ENCODE measurements at places on chromosomes 16 and 17.

- no peak for DNase-seq
These were observed 4.8 kb upstream of the ABCC12 start for GRCh38 chr16:48160575-48160974.

- no peak for DNase-seq
These were observed 486.2 kb upstream of the RBFOX1 start for GRCh38 chr16:6846452-6846851.

GRCh38 chr17:78500806-78501205 lies 76.4 kb downstream of the DNAH17 start:
- DNase-seq: no peak

DNA sequence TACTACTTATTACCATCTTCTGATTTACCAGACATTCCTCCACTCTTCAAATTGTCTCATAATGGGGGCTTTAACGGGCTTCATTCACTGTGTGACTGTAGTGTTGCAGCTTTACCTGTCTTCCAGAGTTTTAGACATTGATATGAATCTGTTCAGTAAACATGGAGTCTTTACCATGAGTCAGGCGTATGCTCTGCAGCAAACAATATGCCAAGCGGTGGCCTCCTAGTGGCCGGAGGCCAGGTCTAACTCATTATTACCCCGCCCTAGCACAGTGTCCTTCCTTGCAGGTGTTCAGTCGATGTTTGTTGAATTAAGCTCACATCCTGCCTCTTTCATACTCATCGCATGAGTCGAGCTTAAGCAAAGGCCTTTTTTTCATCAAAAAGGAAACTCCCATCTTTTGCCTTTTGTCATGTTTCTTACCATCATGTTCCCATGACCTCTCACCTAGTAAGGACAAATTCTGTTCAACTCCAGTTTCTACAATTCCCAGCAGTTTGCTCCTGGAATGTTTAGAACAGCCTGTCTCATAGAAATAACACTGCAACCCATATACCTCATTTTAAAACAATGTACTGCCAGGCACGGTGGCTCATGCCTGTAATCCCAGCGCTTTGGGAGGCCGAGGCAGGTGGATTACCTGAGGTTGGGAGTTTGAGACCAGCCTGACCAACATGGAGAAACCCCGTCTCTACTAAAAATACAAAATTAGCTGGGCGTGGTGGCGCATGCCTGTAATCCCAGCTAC lies 39.4 kb downstream of the TUBD1 start:
- no peak for DNase-seq

GRCh38 chr16:50273888-50274325 lies 7.6 kb downstream of the ADCY7 start:
- DNase-seq: no peak

DNA sequence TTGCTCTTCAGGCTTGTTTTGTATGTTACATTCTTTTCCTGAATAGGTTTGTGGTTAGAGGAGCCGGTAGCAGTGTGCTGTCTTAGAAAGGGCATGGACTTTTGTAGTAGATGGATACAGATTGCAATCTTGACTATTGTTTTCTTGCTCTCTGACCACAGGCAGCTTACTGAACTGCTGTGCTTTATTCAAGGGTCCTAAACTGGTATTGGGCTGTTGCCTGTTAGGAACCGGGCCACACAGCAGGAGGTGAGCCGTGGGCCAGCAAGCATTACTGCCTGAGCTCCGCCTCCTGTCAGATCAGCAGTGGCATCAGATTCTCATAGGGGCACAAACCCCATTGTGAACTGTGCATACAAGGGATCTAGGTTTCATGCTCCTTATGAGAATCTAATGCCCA lies 373.9 kb downstream of the CPPED1 start:
- DNase-seq: no peak

DNA sequence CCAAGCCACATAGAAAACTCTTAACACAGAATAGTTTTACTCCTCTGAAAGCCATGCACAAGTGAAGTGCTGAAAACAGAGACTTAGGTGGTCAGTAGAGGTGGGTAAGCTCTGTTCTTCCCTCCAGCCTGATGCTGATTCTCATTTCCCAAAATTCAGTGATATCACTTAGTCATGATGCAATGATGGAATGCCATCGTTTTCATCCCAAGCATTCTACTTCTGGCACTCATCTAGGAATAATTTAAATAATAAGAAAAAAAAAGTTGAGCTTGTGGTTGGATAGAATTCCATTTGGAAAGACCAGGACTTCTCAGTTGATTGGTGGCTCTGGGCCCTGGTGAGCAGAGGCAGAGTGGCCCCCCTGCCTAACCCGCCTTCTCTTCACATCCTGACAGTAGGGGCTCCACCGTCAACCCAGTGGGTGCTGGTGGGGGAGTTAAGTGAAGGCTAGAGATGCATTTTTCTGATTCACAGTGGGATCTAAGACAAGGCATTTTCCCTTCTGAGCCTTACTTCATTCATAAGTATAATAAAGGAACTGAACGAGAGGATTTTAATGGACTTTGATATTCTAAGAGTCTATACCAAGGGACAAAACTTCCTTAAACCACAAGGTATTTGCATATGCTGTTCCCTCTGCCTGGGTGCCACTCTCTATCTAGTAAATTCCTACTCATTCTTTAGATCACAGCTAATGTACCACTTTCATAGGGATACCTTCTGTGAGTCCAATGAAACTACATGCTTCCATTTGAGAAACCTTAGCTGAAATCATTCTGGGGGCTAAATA lies 310.3 kb upstream of the DYNLRB2 start:
- DNase-seq: no peak

- no peak for DNase-seq
These were observed 32.6 kb downstream of the KLHDC4 start for GRCh38 chr16:87733190-87733589.

DNA sequence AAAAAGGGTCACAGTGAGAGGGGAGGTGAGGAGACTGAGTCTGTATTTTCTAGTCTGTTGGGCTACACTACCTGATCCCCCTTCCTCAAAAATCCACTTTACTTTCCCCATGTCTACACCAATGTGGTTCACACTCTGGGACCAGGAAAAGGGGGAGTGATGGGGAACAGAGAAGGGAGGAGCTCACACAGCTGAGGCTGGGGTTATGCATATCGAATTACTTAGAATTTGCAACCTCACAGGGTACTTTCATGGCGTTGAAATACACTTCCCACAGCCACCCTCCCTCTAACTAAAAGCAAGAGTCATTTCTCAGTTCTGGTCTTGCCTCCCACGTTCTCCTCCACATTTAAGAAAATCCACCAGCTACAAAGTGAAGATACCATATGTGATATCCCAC lies 14.1 kb downstream of the MAPT start:
- DNase-seq: no peak

- DNase-seq: no peak
These were observed 85.5 kb downstream of the SHISA6 start for GRCh38 chr17:11326492-11326891.

DNA sequence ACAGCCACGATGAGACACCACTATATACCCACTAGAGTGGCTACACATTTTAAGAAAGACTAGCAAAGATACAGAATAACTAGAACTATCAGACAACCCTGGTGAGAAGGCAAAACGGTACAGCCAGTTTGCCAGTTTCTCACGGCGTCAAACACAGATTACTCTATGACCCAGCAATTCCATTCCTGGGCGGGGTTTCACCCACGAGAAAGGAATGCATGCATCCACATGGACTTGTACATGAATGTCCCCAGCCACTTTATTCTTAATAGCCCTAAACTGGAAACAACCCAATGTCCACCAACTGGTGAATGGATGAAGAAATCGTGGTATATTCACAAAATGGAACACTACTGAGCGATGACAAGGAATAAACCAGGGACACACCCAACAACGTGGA lies 74.5 kb downstream of the MYH10 start:
- no peak for DNase-seq

- DNase-seq: no peak
These were observed 55.0 kb downstream of the CNGB1 start for GRCh38 chr16:57915811-57916488.

GRCh38 chr17:62994931-62995330 lies 28.9 kb downstream of the TANC2 start:
- DNase-seq: no peak

DNA sequence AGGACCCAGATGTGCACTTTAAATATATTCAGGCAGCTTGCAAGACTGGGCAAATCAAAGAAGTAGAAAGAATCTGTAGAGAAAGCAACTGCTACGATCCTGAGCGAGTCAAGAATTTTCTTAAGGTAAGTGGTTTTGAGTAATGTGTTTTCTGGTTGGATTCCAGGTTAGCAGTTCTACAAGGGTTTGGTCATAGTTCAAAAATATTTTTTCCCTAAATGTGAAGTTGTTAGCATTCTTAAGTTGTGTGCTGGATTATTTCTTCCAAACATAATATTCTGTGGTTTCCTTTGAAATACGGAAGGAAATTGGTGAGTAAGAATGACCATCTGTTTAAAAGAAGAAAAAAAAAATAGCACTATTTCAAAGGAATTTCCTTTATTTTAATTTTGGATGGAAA lies 38.4 kb downstream of the PTRH2 start:
- no peak for DNase-seq

GRCh38 chr17:40517286-40517662 lies 15.9 kb upstream of the TNS4 start:
- no peak for DNase-seq

- DNase-seq: no peak
These were observed 13.9 kb downstream of the ELAC2 start for GRCh38 chr17:13003927-13004326.

GRCh38 chr17:47791025-47791424 lies 30.6 kb downstream of the OSBPL7 start:
- DNase-seq: no peak

GRCh38 chr17:35087731-35088355 lies 24.3 kb upstream of the RFFL start:
- no peak for DNase-seq

GRCh38 chr17:30369995-30370394 lies 8.7 kb upstream of the CPD start:
- DNase-seq: no peak

GRCh38 chr17:52287611-52288010 lies 129.1 kb upstream of the CA10 start:
- no peak for DNase-seq

DNA sequence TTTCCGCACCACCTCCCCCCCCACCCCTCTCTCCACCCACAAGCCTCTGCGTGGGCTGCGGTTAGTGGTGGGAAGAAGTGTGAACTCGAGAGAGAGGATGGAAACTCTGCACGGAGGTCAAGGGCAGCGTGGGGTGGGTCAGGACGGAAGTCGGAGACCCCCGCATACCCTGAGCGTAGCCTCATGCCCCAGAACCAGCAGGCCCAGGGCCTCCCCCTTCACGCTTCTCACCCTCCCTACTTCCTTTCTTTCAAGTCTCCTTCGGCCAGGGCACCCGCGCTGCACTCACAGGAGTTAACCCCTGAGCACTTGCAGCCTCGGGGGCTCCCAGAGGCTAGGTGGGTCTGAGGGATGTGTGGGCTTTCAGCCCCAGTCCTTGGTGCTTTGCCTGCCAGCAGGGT lies 9.2 kb downstream of the TBKBP1 start:
- peak; percentile 69 for DNase-seq

DNA sequence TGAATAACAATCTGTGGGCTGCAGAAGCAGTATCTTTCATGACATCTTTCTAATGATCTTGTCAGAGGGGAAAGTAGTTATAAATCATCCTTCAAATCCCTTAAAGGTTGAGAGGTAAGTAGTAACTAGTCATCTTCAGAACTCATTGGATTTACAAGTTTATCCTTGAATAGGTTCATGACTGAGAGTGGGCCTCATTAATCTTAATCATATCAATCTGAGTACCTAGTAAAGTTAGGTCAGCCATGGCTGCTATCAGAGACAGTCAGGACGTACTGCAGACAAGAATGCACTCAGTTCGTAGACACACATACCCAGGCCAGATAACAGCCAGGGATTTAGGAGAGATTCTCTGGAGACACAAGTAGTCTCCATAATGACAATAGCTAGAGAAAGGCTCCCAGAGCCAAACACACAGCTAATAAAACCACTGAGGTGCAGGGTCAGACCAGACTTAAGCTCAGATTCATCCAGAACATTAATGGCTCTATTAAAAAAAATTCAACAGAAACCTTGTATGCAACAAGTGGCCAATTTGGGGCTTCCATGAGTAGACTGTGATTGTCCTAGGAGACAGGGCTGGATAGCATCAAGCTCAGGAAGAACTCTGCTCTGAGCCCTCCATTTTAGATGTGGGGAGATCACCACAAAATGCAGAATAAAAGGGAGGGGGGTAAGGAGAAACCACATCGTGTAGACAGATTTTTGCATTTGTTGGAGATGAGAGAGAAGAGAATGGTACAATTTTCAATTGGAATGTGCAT lies 65.8 kb downstream of the TBX4 start:
- DNase-seq: no peak

All from stimulated activated CD8-positive, alpha-beta memory T cell treated with anti-CD3 and anti-CD28 coated beads, Interleukin-15, amount 100 ng/mL, for 4 hours (primary cell).